ENCODE measurements at places on chromosomes 11 and 22.
A peak's percentile ranks its signal among the peaks of the same experiment; 100 is the strongest.

- no peak for DNase-seq
These were observed 69.0 kb downstream of the EFCAB6 start for GRCh38 chr22:43743131-43743530.

DNA sequence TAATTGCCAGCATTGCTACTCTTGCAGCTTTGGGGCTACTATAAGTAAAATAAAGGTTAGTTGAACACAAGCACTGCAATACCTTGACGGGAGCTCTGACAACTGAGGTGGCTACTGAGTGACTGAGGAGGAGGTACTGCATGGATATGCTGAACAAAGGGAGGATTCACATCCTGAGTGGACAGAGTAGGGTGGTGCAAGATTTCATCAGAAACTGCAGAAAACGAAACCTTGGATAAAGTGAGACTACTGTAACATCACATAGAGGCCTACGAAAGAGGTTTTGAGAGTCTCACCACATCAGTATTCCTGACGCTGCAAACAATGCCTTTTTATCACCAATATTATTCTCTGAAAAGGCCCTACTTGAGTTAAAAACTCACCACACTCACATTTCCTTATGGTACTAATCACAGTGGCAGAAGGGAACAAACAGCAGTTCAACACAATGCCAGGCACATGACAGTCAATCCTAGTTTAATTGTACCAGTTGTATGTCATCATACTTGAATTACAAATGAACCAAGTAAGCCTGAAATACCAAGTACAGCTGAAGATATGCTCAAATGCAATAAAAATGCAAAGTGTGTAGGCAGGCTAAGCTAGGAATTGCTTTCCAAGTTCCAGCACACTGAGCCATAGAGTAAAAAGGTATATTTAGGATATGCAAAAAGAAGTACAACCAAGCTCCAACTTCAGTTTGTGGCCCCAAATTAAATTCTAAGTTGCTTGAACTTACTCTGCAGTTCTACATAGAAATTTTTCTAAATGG lies 4.0 kb upstream of the GPR83 start:
- DNase-seq: peak; percentile 52

DNA sequence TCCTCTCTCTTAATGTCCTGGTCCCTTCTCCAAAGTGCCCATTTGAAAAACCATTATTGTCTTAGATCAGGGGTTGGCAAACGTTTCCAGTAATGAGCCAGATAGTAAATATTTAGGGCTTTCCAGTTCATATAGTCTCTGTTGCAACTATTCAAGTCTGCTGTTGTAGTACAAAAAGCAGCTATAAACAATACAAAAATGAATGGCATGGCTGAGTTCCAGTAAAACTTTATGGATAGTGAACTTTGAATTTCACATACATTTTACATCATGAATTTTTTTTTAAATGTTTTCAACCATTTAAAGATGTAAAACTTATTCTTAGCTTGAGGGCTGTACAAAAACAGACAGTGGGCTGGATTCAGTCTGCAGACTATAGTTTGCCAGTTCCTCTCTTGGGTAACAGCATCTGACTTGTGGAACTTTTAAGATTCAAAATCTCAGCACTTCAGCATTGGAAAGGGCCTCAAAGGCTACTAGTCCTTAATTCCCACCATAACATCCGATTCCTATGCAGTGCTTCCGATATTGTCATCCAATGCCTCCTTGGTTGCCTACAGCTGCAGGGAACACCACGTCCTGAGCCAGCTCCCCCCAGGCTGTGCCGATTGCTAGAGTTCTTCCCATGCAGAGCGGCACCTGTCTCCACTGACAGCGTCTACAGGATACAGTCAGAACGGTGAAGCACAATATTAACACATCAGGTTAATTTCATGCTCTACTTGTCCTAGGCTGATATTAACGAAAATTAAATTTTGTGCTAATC lies 65.6 kb upstream of the E2F8 start:
- no peak for DNase-seq

- peak; percentile 69 for DNase-seq
These were observed 10.8 kb downstream of the SYT12 start for GRCh38 chr11:67033661-67034166.

GRCh38 chr11:93392867-93393266 lies 62.3 kb downstream of the DEUP1 start:
- no peak for DNase-seq

DNA sequence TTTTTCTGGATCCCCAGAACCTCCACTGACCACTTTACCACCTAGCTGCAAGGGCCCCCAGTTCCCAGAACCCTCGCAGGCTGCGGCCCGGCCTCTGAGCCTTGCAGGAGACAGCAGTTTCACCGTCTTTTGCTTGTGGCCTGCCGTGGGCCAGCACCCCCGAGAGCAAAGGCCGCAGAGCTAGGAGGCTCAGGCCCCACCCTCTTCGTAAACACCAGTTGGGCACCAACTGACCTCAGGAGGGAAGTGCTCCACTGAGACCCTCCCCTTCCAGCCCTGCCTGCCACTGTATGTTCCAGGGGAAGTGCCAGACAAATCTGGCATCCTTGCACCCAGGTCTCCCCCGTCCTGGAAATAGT lies 23.4 kb upstream of the CREB3L1 start:
- DNase-seq: no peak

DNA sequence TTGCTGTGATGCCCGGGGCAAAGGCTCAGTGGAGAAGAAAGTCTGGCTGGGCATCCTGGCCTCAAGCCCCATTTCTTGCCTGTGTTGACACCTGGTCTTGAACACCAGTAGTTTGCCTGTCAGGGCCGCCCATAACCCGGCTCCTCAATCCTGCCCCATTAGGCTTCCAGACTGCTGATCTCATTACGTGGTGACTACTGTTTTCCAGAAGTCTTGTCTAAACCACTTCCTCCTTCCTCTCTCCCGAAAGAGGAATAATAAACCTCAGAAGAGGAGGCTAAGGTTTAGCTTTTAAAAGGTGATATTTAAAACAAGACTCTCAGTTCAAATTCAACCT lies 97.7 kb downstream of the CD44 start:
- no peak for DNase-seq

DNA sequence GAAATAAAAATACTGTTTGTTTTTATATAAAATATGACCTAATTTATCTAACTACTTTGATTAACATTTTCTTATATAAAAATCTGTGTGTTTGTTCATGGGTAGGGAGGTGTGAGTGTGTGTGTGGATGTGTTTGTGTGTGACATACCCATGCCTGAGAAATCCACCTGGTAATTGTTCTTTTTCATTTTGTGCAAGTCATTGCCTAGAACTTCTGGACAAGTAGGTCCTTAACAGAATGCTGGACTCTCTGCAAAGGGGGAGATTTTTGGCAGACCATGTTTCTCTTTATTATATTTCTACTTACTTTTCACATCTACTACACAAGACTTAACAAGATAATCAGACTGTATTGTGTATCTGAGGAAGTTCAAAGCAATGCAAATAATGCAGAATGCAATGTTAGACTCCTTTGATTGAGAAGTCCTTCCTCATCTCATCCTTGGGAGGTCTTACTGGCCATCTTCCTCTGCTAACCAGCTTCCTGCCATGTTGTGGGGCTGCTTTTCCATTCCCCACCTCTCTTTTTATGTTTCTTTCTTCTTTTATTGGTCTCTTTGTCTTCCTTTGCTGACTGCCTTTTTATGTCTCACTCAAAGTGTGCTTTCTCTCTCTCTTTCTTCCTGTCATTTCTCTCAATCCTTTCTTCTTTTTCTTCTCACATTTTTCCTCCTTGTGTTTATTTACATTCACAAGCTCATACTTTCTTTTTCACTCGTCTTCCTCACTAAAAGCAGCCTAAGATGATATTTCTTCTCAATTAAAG lies 1017.0 kb upstream of the CNTN5 start:
- no peak for DNase-seq

DNA sequence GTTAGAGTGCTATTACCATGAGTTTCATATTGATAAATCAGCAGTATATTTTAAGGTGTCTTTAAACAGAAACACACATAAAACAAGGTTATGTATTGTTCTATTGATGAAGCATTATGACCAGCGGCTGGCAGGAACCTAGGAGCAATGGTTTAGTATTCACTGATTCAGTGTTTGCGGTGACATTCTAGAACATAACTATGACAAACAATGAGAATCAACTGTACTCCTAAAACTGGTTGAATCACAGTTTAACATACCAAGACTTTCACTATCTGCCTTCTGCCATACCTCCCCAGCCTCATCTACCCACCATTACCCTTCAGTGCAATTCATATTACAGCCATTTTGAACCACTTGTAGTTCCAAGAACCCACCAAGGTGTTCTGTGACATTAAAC lies 8.8 kb downstream of the HOATZ start:
- no peak for DNase-seq

GRCh38 chr11:35529971-35530495 lies 4.6 kb upstream of the PAMR1 start:
- DNase-seq: no peak

DNA sequence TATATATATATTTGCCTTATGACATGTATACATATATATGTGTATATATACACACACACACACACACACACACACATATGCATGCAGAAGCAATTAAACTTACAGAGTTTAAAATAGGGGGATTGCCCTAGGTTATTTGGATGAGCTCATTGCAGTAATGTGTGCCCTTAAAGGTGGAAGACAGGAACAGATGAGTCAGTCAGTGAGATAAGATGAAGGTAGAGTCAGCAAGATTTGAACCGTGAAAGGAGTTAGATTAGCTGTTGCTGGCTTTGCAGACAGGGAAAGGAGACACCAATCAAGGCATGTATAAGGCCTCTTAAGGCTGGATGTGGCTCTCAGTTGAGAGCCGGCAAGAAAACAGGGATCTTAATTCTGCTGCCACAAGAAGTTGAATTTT lies 902.4 kb upstream of the RAG2 start:
- DNase-seq: no peak

DNA sequence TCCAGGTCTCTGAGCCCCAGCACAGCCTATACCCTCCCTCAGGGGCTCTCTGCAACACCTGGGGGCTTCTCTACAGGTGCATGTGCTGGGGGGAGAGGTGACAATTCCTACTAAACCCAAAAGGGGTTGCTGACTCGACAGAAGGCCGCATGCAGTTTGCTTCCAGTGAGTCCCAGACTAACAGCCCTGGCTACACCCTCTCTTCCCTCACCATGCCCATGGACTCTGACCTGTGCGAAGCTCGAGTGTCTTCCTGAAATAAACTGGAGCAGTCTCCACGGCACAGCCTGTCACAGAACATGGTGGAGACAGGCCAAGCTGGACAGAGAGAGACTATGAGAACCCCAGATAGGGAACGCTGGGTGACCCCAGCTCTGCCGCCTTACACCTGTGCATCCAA lies 16.6 kb downstream of the PLEKHA7 start:
- no peak for DNase-seq

DNA sequence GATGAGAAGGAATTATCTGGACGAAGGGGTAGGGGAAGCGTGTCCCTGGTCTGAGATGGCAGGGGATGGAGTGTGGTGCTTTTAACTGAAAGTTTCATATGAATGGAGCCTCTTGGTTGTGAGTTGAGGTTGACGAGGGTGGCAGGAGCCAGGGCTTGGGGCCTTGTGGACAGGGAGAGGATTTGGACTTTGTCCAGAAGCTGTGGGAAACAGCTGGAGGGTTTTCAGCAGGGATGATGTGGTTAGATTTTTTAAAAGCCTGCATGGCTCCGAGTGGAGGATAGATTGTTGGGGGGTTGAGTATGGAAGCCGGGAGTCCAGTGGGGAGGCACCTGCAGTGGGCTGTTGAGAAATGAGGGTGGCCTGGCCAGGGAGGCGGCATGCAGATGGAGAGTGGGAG lies 24.8 kb downstream of the MYO7A start:
- no peak for DNase-seq

- DNase-seq: no peak
These were observed 29.8 kb downstream of the PIK3IP1 start for GRCh38 chr22:31262312-31263133.

DNA sequence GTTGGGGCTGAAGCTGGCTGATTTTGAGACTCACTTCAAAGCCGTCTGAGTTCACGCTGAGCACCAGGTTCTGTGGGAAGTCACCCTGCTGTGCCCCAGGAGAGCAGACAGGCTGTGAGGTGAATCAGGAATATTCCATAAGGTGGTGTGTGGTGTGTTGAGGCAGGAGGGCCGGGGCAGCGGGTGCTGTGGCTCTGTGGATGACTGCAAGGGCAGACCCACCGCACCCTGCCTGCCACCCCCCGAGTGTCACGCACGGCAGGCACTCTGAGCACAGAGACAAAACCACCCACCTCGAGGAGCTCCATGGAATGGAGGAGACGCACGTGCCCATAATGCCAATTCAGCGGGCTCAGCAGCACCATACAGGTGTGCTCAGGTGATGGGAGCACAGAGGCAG lies 147.8 kb downstream of the PKNOX2 start:
- no peak for DNase-seq

DNA sequence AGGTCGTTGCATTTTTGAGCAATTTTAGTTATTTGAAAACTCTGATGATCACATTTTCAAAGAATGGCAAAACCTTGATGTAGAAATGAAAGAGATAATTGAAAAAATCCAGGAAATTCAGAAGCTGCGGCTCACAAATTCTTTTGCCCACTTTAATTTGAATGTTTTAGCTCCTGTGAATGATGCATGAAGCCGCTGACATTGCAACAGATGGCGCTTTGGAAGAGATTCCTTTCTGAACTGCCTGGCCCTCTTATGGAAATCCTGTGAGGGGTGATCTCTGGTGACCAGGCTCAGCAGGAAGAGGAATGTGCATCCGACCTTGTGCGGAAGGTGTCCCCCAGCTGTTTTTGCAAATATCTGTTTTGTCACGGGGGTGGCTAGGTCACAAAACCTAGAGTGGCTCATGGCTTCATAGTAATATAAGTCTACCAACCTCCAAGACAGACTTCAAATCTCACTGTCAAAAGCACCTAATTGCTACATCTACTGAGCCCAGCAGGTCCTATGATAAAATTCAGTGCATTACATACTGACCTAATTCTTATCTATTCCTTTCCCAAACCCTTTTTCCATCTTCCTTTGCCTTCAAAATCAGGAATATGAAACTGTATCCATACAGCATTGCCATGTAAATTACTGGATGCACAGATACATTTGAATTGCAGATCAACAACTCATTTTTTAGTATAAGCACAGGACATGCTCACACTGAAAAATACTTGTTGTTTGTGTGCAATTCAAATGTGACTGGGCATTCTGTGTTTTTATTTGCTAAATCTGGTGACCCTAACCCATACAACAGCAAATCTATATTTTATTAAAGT lies 412.7 kb downstream of the ETS1 start:
- DNase-seq: no peak

DNA sequence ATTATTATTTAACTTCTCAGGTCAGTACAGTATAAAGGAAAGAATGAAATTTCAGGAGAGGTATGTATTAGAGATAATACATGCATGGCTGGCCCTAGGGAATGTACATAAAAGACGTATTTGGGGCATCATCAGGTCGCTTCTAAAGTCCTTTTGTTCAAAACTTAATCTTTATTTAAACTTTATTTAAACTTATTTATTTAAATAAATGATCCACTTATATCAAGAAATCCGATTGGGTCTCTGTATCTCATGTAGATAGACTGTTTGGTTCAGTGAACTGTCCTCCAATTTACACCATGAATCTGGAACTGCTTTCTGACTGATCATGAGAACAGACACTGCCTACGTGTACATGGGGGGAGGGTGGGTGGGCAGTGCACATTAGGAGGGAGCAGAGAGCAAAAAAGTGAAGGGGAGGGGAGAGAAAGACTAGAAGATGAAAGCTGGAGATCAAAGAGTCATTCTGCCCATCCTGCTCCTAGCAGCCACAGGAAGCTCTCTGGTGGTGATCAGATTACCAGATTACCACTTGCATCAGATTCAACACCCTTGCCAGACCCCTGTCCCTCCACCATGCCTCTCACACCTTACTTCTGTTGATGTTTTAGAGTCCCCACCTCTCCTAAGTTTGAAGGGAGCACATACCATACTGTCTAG lies 92.1 kb upstream of the MTMR2 start:
- no peak for DNase-seq

- no peak for DNase-seq
These were observed 55.6 kb downstream of the APOL3 start for GRCh38 chr22:36104988-36105387.
